ENCODE measurements at places on chromosomes 5 and 9.

DNA sequence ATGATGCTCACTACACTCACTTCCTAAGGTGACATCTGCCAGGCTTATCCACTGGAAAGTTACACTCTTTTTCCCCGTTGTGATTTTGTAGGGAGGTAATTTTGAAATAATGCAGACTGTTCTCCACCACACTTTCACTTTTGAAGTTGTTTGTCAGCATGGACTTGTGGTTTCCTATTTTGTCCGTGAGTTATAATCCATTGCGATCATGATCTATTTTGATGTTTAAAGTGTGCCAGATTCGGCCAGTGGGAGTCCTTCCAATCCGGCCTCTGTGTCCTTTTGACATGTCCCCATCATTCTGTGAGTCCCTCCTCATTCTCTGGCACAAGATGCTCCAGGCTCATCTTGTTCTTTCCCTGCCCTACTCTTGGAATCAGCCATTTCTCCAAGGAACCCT is 211.3 kb upstream of the KLF4 start:
- no peak for DNase-seq

GRCh38 chr9:92711844-92712243 is 41.9 kb upstream of the IPPK start:
- DNase-seq, result no peak

- no peak for DNase-seq
Observed at GRCh38 chr9:133536536-133536935, 2.0 kb downstream of the ADAMTSL2 start.

- DNase-seq, result no peak
Observed at GRCh38 chr5:116451905-116452450, 122.6 kb downstream of the SEMA6A start.

- DNase-seq, result peak; percentile 16
Observed at GRCh38 chr5:97297704-97298091, 114.7 kb upstream of the RIOK2 start.

- DNase-seq, result no peak
Observed at GRCh38 chr9:136916330-136917184, 28.0 kb downstream of the FBXW5 start.

- DNase-seq, result peak; percentile 36
Observed at GRCh38 chr9:114968671-114969070, 38.3 kb upstream of the TNFSF8 start.

- no peak for DNase-seq
Observed at GRCh38 chr5:175541264-175541663, 62.9 kb downstream of the SFXN1 start.

- DNase-seq, result peak; percentile 82
Observed at GRCh38 chr9:127942216-127943010, 4.8 kb upstream of the DPM2 start.

- DNase-seq, result no peak
Observed at GRCh38 chr5:172575816-172576545, 65.1 kb upstream of the NEURL1B start.

Measured in AG20443 (cell line).